ENCODE measurements at places on chromosomes 3 and 15.

GRCh38 chr3:156479604-156480003 lies 75.3 kb downstream of the SSR3 start:
- no peak for DNase-seq

DNA sequence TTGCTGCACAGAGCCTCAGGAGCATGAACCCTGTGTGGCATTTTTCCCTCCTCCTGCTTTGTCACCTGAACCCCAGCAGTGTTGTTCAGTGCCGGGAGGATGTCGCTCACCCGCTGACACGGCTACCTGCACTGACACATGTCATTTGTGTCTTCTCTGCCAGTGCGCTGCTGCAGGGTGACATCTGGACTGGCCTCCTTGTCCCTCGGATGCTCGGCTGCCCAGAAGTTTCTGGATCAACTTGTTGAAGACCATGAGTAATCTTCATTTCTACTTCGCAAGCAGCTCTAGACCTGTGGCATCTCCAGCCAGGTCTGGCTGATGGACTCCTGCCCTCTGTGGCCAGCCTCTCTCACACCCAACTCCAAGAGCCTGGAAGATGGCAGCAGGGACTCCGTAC lies 311.1 kb upstream of the C2CD4B start:
- DNase-seq = no peak

- DNase-seq = peak; percentile 32
These were observed 99.4 kb upstream of the MRPL3 start for GRCh38 chr3:131602011-131602779.

DNA sequence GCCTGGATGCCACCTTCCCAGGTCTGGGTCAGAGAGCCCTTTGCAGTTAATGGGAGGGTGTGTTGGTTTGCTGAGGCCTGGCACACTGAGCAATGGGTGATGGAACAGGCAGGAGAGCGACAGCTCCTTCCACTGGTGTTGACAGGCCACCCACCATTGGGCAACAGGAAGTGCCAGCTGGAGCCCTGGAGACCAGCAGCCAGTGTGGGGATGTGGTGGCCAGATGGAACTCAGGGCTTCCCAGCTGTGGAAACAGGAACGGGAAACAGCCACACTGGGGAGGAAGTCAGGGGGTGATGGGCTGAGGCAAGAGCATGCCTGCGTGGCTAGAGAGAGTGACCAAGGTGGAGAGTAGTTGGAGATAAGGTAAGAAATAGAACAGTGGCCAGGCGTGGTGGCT lies 9.3 kb downstream of the PSTPIP1 start:
- no peak for DNase-seq

DNA sequence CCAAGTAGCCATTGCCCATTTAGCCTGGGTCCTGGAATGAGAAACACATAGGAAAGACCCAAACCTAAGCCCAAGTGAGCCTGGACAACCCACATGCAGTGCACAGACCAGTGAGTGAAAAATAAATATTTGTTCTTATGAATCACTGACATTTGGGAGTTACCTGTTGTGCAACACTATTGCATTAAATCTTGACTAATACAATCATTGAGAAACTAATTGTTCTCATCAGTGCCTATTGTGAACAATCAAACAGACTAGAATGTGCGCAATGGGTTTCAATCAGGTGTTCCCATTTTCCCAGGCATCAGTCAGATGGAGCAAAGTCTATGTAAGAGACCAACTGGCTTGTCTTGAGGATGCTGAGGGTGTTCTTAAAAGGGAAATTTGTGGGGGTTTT lies 54.7 kb upstream of the CNOT10 start:
- no peak for DNase-seq

Measured in ELF-1 (cell line).